ENCODE measurements at places on chromosomes 4 and X. TPM values are rescaled to one million over a fixed set of nuclear protein-coding genes. Genes with fewer than 3 reads are reported as not detected.

IBSP gene
- total RNA-seq, result not detected

CT83 gene
- not detected for total RNA-seq

JAKMIP1 gene
- not detected for total RNA-seq

USP38 gene
- total RNA-seq, result 14.2 TPM

MAGEA4 gene
- total RNA-seq, result not detected

CTAG1A gene
- total RNA-seq, result not detected

FGF16 gene
- 1.6 TPM for total RNA-seq

RENBP gene
- total RNA-seq, result 0.12 TPM

CLNK gene
- not detected for total RNA-seq

ABLIM2 gene
- total RNA-seq, result 0.43 TPM

MBNL3 gene
- total RNA-seq, result 3.9 TPM

Measured in pericardium fibroblast (primary cell).